ENCODE measurements at places on chromosomes 6 and 20.

DNA sequence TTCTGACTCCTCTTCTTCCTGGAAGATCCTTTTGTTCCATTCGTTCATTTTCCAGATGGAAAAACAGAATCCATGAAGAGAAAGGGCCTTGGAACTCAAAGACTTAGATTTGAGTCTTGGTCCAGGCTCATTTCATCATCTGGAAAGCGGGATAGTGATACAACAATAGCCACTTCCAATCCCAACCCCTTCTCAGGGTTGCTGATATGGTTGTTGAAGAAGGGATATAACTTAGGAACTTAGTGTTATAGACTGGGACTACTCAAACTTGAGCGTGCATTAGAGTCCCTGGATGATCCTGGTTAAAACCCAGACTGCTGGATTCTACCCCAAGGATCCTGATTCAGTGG lies 1.3 kb downstream of the GDAP1L1 start:
- no peak overlapping the region for H3K4me3 ChIP-seq
- no peaks in the 10 kb centered on the region for H3K4me1 ChIP-seq
- no peaks in the 10 kb centered on the region for H3K27me3 ChIP-seq
- no peak for DNase-seq
- no peaks in the 10 kb centered on the region for H3K36me3 ChIP-seq
- H3K27ac ChIP-seq: no peak overlapping the region

GRCh38 chr20:59661621-59662020 lies 57.3 kb downstream of the PHACTR3 start:
- no peaks in the 10 kb centered on the region for H3K36me3 ChIP-seq
- no peaks in the 10 kb centered on the region for H3K27me3 ChIP-seq
- no peak overlapping the region for H3K27ac ChIP-seq

DNA sequence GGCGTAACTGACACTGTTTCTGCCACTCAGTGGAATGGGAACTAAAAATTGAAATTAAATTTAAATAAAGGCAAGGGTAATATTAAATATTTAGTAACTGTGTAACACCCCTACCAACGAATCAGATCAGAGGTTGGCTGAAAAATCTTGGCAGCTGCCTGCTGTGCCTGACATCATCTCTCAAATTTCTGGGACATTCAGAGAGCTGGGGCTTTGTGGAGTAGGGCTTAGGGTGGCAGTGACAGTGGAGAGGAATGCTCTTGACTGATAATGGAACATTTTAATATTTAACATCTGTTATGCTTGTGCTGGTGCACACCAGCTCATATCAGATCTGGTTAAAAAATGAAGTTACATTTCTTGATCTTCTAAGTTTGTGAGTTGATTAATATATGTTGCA lies 62.2 kb downstream of the RFPL4B start:
- H3K4me1 ChIP-seq: no peaks in the 10 kb centered on the region
- no peak overlapping the region for H3K4me3 ChIP-seq
- DNase-seq: no peak
- H3K27me3 ChIP-seq: no peaks in the 10 kb centered on the region
- H3K36me3 ChIP-seq: no peaks in the 10 kb centered on the region

GRCh38 chr20:37935435-37935834 lies 32.5 kb downstream of the VSTM2L start:
- peaks cover 11% of the 10 kb centered on the region for H3K36me3 ChIP-seq
- DNase-seq: no peak
- no peak overlapping the region for H3K4me3 ChIP-seq
- no peaks in the 10 kb centered on the region for H3K27me3 ChIP-seq
- no peaks in the 10 kb centered on the region for H3K4me1 ChIP-seq

- no peaks in the 10 kb centered on the region for H3K4me1 ChIP-seq
- no peak overlapping the region for H3K4me3 ChIP-seq
- no peaks in the 10 kb centered on the region for H3K27me3 ChIP-seq
These were observed 60.2 kb upstream of the RALY start for GRCh38 chr20:33933469-33933909.

- no peak for DNase-seq
- H3K4me3 ChIP-seq: no peak overlapping the region
These were observed 12.1 kb downstream of the LGSN start for GRCh38 chr6:63307581-63308246.

DNA sequence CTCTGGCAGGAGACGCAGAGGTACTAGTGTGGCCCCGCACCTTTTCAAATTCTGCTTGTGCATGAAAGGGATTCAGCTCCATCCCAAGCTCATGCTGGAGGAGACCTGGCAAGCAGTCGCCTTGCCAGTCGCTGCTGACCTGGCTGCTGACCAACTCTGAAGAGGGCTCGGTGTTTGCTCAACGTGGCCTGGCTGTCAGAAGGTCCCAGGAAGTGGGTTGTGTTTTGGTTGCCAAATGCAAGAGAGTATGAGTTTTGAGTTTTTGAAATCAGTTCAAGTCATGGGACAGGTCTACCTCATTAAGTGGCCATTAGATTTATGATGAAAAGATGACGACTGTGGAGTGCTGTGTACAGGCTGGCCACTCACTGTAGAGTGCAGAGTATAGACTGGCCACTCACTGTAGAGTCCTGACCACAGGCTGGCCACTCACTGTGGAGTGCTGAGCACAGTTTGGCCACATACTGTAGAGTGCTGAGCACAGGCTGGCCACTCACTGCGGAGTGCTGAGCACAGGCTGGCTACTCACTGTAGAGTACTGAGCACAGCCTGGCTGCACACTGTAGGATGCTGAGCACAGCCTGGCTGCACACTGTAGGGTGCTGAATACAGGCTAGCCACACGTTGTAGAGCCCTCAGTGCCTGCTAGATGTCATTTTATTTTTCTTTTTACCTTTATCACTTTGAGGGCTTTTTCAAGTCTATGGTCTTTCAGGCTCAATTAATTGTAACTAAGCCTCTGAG lies 193.9 kb downstream of the ZNF217 start:
- no peak overlapping the region for H3K4me3 ChIP-seq
- H3K36me3 ChIP-seq: no peaks in the 10 kb centered on the region
- no peak overlapping the region for H3K27ac ChIP-seq
- no peak for DNase-seq
- no peaks in the 10 kb centered on the region for H3K27me3 ChIP-seq
- H3K4me1 ChIP-seq: no peaks in the 10 kb centered on the region

DNA sequence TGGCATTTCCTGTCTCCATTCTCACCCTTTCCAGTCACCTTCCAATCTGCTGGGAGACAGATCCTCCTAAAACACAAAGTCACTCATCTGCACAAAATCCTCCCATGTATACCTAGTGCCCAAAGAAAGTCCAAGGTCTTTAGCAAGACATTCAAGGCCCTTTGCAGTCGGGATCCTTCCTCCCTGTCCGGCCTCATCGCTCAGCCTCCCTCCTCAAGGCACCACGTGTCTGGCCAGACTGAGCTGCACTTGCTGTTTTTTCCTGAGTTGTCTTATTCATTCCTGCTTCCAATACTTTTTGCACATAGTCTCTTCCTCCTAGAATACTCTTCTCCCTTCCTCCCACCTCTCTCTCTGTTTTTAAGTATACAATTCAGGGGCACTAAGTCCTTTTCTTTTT lies 1.4 kb downstream of the TRIM15 start:
- no peaks in the 10 kb centered on the region for H3K4me1 ChIP-seq
- H3K27ac ChIP-seq: no peak overlapping the region
- no peak for DNase-seq

DNA sequence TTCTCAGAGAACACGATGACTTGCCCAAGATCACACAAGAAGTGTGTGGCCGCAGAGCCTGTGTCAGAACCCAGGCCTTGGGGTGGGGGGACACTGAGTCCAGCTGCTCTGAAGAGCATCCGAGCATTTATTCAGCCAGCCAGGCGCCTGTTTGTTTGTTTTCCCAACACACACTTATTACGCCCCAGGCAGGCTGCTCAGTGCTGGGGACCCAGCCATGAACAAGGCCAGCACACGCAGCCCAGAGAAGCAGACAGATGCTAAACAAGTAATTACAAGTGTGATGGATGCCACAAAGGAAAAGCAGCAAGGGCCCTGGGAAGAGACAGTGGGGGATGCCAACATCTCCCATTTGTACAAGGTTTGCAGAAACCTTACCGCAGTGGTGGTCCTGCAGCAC lies 19.4 kb upstream of the SIRPA start:
- H3K27me3 ChIP-seq: no peaks in the 10 kb centered on the region
- no peak overlapping the region for H3K4me3 ChIP-seq
- peaks cover 12% of the 10 kb centered on the region for H3K4me1 ChIP-seq
- H3K36me3 ChIP-seq: no peaks in the 10 kb centered on the region

DNA sequence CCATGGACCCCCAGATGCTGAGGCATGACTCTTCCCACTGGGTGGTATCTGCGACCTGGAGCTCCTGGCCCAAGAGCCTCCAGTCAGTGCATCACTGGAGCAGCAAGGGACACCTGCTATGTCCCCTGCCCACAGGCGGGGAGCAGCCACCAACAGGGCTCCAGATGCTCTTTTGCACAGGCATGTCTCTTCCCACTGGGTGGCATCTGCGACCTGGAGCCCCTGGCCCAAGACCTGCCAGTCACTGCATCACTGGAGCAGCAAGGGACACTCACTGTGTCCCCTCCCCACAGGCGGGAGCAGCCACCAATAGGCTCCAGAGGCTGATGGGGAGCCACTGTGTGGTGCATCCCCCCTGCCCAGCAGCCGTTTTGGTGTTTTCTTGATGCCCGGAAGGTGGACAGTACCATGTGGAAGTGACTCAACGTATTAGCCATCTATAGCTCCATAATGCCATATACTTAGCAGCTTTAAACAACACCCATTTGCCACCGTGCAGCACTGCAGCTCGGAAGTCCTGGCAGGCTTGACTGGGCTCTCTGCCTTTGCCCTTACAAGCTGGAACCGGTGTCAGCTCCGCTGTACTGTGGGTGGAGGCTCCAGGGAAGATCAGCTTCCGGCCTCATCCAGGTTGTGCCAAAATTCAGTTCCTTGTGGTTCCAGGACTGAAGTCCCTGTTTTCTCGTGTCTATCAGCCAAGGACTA lies 124.9 kb upstream of the CST7 start:
- no peaks in the 10 kb centered on the region for H3K36me3 ChIP-seq
- no peak overlapping the region for H3K27ac ChIP-seq
- DNase-seq: no peak
- H3K4me1 ChIP-seq: no peaks in the 10 kb centered on the region
- no peak overlapping the region for H3K4me3 ChIP-seq
- H3K27me3 ChIP-seq: no peaks in the 10 kb centered on the region

DNA sequence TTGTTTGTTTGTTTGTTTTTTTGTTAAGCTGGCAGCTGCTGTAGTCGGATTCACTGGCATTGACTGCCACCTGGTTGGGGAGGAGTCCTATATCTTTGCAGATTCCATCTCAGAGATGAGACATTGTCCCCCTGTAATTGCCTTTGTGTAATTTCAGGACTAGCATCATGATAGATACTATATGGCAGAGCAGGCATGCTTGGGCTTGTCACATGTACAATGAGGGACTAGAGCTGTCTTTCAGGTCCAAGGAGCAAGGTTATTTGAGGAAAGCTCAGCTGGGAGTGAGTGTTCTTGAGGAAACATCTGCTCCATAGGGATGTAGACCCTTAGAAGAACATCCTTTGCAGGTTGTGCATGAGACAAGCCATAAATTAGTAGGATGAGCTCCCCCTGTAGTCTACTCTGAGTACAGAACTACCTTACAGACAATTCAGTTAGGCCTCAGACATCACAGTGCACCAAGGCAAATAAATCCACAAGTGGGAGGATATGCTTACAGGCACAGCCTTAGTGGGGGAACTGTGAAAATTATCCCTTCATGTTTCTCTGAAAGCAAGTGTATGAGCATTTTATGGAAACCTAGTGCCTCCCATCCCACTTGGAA lies 62.1 kb downstream of the BMP2 start:
- no peaks in the 10 kb centered on the region for H3K27me3 ChIP-seq
- no peak overlapping the region for H3K4me3 ChIP-seq
- H3K4me1 ChIP-seq: no peaks in the 10 kb centered on the region
- DNase-seq: no peak
- H3K36me3 ChIP-seq: no peaks in the 10 kb centered on the region
- no peak overlapping the region for H3K27ac ChIP-seq

GRCh38 chr6:159933077-159933476 lies 35.8 kb upstream of the IGF2R start:
- no peak overlapping the region for H3K4me3 ChIP-seq
- no peaks in the 10 kb centered on the region for H3K27me3 ChIP-seq
- DNase-seq: no peak

- no peak overlapping the region for H3K27ac ChIP-seq
- no peak overlapping the region for H3K4me3 ChIP-seq
- no peaks in the 10 kb centered on the region for H3K36me3 ChIP-seq
- H3K4me1 ChIP-seq: no peaks in the 10 kb centered on the region
- DNase-seq: no peak
These were observed 156.1 kb upstream of the CHD6 start for GRCh38 chr20:41774291-41774690.

DNA sequence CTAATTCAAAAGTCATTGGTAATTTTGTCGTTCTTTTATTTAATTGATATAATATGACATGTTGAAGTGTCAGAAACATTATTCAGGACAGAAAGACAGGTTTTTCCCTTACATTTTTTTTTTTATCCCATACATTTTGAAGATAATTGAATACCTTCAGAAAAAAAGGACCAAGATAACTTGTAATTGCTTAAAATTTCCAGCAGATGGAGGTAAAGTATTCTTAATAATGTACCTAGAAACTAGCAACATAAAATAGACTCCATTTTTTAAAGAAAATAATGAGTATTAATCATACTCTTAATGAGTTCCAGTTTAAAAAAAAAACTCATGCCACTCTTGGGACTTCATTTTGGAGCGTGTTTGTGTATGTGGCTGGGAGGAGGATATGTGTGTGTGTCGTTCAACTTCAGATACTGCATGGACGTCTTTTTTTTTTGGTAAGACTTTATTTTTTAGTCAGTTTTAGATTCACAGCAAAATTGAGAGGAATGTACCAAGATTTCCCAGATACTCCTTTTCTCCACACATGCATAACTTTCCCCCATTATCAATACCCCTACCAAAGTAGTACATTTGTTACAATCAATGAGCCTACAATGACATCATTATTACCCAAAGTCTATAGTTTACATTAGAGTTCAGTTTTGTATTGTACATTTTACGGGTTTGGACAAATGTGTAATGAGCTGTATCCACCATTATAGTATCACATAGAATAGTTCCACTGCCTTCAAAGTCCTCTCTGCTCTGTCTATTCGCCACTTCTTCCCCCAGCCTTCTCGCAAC lies 79.4 kb downstream of the ROS1 start:
- H3K4me3 ChIP-seq: no peak overlapping the region
- no peaks in the 10 kb centered on the region for H3K36me3 ChIP-seq
- no peak for DNase-seq
- H3K4me1 ChIP-seq: no peaks in the 10 kb centered on the region

DNA sequence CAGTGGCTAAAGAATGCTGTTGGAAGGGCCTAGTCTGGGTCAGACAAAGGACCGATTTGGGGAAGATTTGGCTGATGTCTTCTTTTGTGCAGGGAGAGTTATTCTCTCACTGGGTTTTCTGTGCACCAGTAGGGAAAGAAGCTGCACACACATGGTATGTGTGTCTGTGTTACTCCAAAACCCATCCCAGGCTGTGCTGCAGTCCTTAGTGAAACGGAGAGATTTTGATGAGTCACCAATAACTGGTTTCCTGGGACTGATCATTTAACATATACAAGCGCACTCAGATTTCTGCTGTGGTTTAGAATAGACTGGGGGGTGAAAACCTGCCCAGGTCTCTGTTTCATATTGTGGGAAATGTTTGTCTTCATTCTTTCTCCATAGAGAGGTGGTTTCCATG lies 1049.8 kb downstream of the KIF16B start:
- H3K27ac ChIP-seq: no peak overlapping the region
- DNase-seq: no peak
- no peaks in the 10 kb centered on the region for H3K36me3 ChIP-seq
- no peaks in the 10 kb centered on the region for H3K27me3 ChIP-seq
- no peaks in the 10 kb centered on the region for H3K4me1 ChIP-seq
- no peak overlapping the region for H3K4me3 ChIP-seq

All from right atrium auricular region (tissue), 2 donors.